ENCODE measurements at places on chromosomes 6 and 20.

GRCh38 chr6:45377043-45377553 is 636 bp downstream of the SUPT3H start:
- no peaks in the 10 kb centered on the region for H3K36me3 ChIP-seq
- H3K27ac ChIP-seq: peak overlapping the region; percentile 95
- H3K4me3 ChIP-seq: peak overlapping the region; percentile 66
- H3K4me1 ChIP-seq: no peaks in the 10 kb centered on the region

DNA sequence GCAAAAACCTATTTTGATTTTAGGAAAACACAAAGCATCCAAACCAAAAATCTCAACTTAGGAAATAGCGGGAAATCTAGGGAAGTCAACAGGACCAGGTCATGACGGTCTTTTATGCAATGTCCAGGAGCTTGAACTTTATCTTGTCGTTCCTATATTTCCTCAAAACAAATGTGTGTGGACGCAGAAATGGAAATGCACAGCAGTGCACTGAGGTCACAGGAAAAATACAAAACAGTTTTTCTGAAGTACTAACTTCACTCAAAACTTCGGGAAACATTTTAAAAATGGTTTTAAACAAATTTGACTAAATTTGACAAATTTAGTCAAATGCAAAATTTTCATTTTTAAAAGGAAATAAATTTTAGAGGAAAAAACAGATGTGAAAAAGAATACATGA is 5.5 kb upstream of the SLC17A2 start:
- H3K4me1 ChIP-seq: no peaks in the 10 kb centered on the region
- H3K27ac ChIP-seq: no peak overlapping the region
- no peak for DNase-seq
- H3K36me3 ChIP-seq: no peaks in the 10 kb centered on the region
- H3K4me3 ChIP-seq: no peak overlapping the region

GRCh38 chr6:89239338-89239737 is 22.2 kb upstream of the GABRR1 start:
- H3K27ac ChIP-seq: no peak overlapping the region
- no peaks in the 10 kb centered on the region for H3K4me1 ChIP-seq
- no peak overlapping the region for H3K4me3 ChIP-seq

DNA sequence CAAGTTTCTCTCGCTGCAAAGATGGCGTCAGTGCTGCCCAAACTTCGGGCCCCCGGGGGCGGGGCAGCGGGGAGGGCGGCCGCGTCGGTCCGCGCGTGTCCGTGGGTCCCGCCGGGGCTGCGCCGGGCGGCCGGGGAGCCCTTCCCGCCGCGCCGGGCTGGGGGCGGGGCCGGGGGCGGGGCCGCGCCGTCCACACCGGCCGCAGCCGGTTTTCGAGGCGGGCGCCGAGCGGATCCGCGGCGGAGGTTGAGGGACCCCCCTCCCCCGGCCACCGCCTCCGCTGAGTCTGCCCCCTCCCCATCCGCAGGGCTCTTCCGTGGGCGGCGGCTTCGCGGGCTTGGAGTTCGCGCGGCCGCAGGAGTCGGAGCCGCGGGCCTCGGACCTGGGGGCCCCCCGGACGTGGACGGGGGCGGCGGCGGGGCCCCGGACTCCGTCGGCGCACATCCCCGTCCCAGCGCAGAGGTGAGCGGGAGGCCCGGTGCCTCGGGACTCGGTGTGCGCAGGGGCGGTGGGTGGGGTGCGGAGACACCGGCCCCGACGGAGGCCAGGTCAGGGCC is 572 bp downstream of the SLC2A4RG start:
- no peaks in the 10 kb centered on the region for H3K27me3 ChIP-seq
- peak overlapping the region; percentile 54 for H3K4me3 ChIP-seq
- H3K36me3 ChIP-seq: peaks cover 39% of the 10 kb centered on the region
- DNase-seq: peak; percentile 7

- no peak overlapping the region for H3K27ac ChIP-seq
- no peak for DNase-seq
- no peaks in the 10 kb centered on the region for H3K27me3 ChIP-seq
- H3K36me3 ChIP-seq: peaks cover 14% of the 10 kb centered on the region
- no peak overlapping the region for H3K4me3 ChIP-seq
Measured at GRCh38 chr6:42361036-42361435, 90.7 kb downstream of the TRERF1 start.

DNA sequence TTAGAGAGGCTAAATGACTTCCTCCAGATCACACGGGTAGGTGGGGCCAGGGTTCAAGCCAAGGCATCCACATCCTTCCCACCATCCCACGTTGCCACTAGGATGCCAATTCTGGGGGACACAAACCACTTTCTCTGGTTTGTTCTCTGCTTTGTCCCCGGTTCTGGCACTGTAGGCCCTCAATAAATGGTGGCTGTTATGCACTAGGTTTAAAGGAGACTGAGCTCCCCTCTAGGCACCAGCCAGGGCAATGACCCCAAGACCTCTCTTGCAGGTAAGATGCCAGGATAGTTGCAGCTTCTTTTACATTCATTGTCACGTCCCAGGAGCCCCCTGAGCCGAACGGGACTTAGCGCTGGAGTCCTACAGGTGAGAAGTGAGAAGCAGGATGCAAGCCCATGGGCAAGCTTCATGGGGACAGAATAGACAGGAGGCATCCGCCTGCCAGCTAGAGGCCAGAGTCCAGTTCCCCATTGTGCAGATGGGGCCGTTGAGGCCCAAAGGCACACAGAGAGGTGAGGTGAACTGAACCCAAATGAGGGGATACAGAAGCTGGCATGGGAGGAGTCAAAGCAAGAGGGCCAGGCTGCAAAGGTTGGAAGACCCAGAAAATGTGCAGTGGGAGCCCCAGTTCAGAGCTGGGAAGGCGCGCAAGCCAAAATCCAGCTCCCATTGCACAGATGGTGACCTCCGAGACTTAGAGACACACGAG is 677 bp downstream of the PXMP4 start:
- H3K36me3 ChIP-seq: no peaks in the 10 kb centered on the region
- H3K4me1 ChIP-seq: peaks cover 5% of the 10 kb centered on the region
- H3K27ac ChIP-seq: peak overlapping the region; percentile 6
- no peak for DNase-seq
- H3K4me3 ChIP-seq: peak overlapping the region; percentile 65

GRCh38 chr20:63497946-63498935 is 642 bp downstream of the EEF1A2 start:
- peaks cover 26% of the 10 kb centered on the region for H3K27me3 ChIP-seq
- 0 out of 2 replicates have a peak, but pooled peaks cover 3% of the 10 kb centered on the region for H3K4me1 ChIP-seq
- H3K27ac ChIP-seq: no peak overlapping the region

DNA sequence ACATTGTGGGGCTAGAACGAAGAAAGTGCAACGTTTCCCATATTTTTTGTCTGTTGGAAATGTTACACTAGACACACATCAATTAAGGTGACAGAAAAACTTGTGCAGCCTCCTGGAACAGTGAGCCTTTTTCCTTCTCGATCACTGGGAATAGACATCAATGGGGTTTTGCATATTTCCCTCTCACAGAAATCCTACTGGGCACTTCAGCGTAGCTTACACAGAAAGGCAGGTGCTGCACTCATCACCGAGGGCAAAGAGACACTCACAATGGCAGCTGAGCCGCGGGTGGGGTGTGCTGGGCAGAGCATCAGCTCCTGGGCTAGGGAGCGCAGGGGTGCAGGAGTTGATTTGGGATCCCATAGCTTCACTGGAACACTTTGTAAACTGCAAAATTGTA is 64.5 kb downstream of the THBS2 start:
- no peak overlapping the region for H3K4me3 ChIP-seq
- no peaks in the 10 kb centered on the region for H3K36me3 ChIP-seq
- peaks cover 21% of the 10 kb centered on the region for H3K4me1 ChIP-seq
- H3K27me3 ChIP-seq: no peaks in the 10 kb centered on the region

GRCh38 chr6:148700741-148701311 is 46.0 kb upstream of the UST start:
- peak overlapping the region; percentile 27 for H3K27ac ChIP-seq
- H3K27me3 ChIP-seq: no peaks in the 10 kb centered on the region
- DNase-seq: peak; percentile 49
- H3K36me3 ChIP-seq: no peaks in the 10 kb centered on the region
- peak overlapping the region; percentile 45 for H3K4me3 ChIP-seq
- H3K4me1 ChIP-seq: peaks cover 2% of the 10 kb centered on the region

DNA sequence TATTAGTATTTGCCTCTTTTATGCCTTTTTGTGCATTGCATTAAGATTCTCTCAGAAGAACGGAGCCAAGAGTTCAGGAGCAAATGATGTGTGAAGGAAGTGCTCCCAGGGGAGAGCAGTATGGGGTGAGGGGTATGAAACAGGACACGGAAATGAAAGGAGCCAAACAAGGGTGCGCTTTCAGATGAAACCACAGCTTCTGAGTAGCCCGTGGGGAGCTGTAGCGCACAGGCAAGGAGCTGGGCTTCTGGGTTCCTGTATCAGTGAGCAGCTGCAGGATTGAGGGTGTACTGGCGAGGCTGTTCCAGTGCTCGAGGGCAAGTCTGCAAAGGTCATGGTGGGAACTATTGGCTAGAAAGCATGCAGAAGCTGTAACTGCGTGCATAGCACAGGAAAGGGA is 25.4 kb downstream of the ANKEF1 start:
- H3K4me3 ChIP-seq: no peak overlapping the region
- H3K27ac ChIP-seq: no peak overlapping the region
- no peaks in the 10 kb centered on the region for H3K4me1 ChIP-seq
- no peaks in the 10 kb centered on the region for H3K36me3 ChIP-seq

DNA sequence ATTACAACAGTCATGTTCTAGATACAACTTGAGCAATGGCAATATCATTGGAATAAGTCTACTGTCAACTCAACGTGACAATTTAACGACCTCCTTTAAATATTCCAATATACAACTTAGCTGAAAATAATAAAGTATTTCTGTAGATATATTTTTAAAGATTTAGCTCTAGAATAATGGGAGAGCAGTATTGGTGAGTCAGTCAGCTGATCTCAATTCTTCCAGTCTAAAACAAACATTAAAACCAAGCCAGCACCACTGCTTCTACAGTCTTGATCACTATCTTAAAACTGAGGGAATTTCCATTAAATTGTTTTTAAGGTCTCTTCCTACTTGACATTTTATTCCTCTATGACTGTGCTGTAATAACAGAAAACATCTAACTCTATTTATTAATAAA is 38.2 kb downstream of the NOL7 start:
- no peaks in the 10 kb centered on the region for H3K4me1 ChIP-seq
- H3K36me3 ChIP-seq: 0 out of 2 replicates have a peak, but pooled peaks cover 2% of the 10 kb centered on the region
- no peak overlapping the region for H3K27ac ChIP-seq
- DNase-seq: peak; percentile 64
- H3K27me3 ChIP-seq: no peaks in the 10 kb centered on the region

DNA sequence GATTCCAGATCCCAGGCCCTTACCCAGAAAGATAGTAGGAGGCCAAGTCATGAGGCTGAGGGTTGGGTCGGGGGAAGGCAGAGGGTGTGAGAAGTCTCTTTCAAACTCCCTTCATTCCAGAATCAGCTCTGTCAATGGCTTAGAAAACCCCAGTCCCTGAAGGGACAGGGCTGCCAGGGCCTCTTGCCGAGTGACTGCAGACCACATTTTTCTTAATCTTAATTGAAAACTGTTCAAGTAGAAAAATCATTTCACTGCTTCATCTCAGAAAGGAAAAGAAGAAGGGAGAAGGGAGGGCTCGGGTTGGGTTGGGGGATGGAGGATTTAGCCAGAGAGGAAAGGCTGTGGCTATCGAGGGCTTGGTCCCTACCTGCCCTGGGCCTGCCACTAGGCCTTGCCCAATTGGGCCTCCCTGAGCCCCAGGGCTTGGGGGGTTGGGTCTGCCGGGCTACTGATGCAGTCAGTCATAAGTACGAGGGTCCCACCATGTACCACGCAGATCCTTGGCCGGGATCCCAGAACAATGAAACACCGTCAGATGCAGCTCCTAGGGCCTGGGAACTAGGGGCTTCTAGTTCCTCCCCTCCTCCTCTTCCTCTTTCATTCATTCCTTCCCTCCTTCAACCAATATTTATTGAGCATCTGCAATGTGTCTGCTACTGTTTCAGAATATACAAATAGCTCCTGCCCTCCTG is 44.0 kb upstream of the CTNNBL1 start:
- no peak overlapping the region for H3K4me3 ChIP-seq
- H3K4me1 ChIP-seq: no peaks in the 10 kb centered on the region
- H3K27ac ChIP-seq: no peak overlapping the region

DNA sequence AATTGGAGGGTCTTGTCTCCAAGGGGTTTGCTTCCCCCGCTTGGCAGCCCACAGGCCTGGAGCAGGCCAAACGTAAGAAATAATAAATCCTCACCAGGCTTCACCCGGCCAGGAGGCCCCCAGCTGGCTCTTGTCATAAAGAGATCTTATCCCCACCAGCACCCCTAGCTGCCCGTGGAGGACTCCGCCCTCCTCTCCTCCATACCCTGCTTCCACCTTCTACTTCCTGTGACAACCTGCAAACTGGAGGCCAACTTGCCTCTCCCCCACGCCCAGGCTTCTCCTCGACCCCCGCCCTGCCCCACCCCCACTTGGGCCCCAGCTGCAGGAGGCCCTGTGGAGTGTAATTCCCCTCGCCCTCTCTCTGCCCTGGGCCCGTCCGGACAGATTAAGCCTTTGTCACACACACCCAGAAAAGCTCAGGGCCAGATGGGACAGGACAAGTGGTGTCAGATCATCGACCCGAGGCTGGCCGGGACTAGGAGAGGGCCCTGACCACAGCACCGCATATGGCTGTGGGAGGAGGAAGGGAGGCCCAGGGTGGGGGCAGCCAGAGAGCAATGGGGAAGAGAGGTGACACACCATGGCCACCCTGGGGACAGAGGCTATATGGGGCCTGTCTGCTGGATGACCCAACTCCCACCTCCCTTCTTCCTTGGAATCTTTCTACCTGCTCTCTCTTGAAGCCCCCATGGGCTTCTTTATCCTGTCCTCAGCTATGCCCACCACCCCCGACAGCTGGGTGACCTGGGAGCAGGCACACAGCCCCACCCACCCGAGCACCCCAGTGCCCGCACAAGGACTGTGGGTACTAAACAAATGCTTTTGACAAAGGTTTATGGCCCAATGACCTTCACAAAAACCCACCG is 3.9 kb downstream of the NOL4L start:
- no peaks in the 10 kb centered on the region for H3K36me3 ChIP-seq
- no peak overlapping the region for H3K27ac ChIP-seq
- peaks cover 8% of the 10 kb centered on the region for H3K27me3 ChIP-seq
- DNase-seq: no peak
- no peaks in the 10 kb centered on the region for H3K4me1 ChIP-seq

DNA sequence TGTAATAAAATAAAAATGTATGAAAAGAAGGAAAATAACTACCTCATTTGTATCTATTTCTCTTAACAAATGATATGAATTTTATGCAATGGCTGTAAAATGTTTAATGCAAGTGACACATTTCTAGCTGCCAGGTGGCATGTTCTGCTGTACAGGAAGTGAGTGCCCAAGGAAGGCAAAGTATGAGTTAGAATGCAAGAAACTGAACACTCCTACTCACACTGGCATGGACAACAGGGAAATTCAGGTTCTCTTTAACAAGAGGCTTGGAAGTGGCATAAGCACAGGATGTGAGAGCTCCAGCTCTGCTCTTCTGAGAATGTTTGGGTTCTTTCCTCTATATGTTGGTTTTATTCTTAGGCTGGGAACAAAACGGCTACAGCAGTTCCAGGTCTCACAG is 20.4 kb upstream of the LAMA4 start:
- H3K4me3 ChIP-seq: no peak overlapping the region
- no peak overlapping the region for H3K27ac ChIP-seq
- H3K27me3 ChIP-seq: no peaks in the 10 kb centered on the region
- H3K4me1 ChIP-seq: peaks cover 4% of the 10 kb centered on the region
